Smooth muscle cell of the brain vasculature (primary cell): ENCODE measurements at places on chromosomes 7 and 10.

GRCh38 chr7:33904681-33905388 is 504 bp upstream of the BMPER start:
- DNase-seq: no peak

GRCh38 chr7:97270280-97270679 is 152.8 kb downstream of the SDHAF3 start:
- no peak for DNase-seq

GRCh38 chr7:7862393-7862792 is 106.2 kb upstream of the GLCCI1 start:
- DNase-seq: no peak

DNA sequence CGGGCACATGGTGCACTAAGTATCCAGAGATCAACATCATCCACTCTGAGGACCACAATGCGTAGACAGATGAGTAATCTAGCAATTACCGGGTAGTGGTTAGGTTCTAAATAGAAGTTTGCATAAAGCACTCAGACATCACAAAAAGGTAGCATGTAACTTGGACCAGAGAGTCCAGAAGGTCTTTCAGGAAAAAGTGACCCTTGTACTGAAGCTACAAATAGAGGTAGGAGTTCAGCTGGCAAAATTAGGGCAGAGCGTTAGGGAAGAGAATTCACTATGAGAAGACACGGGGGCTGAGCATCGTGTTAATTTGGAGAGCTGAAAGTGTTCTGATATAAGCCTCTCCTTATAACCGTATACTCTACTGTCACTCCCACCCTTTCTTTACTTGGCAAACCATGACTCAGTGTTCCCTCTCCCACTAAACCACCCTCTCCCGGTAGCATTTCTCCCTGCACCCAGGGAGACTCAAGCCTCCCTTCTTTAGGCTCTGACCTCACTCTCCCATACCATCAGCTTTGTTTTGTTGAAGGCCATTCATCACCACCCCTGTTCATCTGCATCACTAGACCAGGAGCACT is 222.2 kb upstream of the FZD1 start:
- DNase-seq: no peak

GRCh38 chr10:79203833-79204232 is 135.1 kb downstream of the ZMIZ1 start:
- no peak for DNase-seq

- DNase-seq: no peak
Measured at GRCh38 chr10:57624066-57624465, 643.6 kb downstream of the IPMK start.

DNA sequence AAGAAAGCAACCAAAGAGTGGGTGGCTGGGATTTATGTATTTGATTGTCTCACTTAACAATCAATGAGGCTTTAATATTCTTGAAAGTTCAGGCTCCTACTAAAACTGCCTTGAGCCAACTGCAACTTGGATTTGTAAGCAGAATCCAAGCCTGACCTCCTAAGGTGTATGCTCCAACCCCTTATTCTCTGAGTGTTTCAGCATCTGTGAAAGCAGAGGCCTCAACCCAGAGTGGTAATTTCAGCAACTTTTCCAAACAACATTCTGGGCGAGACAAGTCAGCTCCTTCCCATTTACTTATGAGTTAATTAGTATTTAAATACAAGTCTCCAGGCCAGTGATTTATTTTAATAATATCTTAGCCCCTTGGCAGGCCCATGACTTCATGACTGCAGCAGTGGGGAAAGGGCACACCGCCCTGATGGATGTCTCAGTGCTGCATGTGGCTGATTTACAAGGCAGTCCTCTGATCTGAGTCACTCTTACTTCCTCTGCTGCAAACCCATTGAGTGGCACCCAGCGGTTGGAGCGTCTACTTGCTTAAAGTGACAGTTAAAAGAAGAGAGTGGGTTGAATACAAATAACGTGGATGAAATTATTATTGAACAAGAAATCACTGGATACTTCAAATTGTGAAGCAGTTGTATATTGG is 209.1 kb downstream of the TRIL start:
- no peak for DNase-seq
